B cell (primary cell): ENCODE measurements at places on chromosomes 6 and 20. TPM values are rescaled to one million over a fixed set of nuclear protein-coding genes. Genes with fewer than 3 reads are reported as not detected.
A peak's percentile ranks its signal among the peaks of the same experiment; 100 is the strongest.

DNA sequence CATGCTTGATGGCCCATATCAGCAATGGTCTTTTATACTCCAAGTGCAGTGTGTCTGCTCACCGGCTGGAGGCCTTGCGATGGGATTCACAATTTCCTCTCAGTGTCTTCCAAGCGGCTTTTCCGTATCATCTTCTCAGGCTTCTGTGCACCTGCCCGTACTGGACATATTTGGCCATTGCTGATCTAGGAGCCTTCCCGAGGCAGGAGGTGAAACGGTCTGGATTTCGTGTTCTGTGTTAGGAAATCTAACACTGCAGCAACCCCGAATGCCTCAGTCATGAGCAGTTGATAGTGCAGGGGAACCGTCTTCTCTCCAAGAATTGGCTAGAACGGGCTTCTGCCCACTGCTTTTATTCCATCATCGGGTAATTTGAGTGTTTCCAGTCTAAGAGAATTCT, 60.5 kb downstream of the PPP1R14C start:
- DNase-seq, result no peak

DNA sequence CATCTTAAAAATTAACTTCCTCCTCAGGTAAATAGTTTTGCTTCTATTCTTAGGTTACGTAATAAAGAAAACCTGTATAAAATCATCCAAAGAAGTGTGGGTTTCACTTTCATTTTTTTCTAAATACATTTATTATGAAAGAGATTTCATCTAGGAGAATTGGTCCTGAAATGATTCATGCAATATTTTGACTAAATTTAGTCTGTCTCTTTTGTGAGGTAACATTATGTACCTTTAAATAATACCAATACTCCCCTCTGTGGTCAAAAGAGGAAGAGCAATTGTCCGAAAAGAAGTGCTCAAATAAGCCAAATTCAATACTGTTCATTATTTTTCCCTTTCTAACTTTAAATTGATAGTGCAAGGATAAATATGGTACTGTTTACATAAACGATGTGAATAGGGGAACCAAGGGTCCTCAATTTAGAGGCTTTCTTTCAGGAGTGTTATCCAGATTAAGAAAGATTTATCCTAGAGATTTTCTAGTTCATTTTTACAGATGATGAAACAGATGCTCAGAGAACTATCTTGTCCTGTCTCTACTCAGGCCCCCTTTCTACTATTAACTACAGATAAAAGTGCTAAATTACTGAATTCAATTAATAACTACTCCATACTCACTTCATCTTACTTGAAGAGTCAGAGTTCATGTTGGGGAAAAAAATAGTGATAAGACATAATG, 26.2 kb downstream of the CYP39A1 start:
- peak; percentile 31 for DNase-seq

- DNase-seq, result no peak
These were observed 17.9 kb downstream of the NCR2 start for GRCh38 chr6:41353333-41353732.

- no peak for DNase-seq
These were observed 67.9 kb upstream of the BHLHE23 start for GRCh38 chr20:63074631-63075030.

- no peak for DNase-seq
These were observed 30.4 kb downstream of the KCNB1 start for GRCh38 chr20:49452011-49452482.

DNA sequence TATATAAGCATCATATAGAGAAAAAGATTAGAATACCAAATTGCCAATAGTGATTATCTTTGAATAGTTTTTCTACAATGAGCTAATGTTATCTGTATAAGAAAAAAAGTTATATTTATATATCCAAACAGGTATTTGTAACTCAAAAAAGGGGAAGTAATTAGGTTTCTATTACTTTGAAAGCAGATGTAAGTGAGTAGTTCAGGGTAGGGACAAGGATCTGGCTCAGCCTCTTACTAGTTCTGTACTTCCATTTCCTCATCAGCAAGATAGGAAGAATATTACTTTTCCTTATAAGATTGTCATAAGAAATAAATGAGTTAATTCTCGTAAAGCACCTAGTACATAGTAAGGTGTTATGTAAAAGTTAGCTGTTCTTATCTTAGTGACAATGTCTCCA, 32.2 kb downstream of the AHI1 start:
- DNase-seq, result peak; percentile 49

- DNase-seq, result no peak
These were observed 37.3 kb downstream of the SIM1 start for GRCh38 chr6:100427452-100427851.

GRCh38 chr20:5160882-5161281, 34.1 kb downstream of the CDS2 start:
- no peak for DNase-seq

DNA sequence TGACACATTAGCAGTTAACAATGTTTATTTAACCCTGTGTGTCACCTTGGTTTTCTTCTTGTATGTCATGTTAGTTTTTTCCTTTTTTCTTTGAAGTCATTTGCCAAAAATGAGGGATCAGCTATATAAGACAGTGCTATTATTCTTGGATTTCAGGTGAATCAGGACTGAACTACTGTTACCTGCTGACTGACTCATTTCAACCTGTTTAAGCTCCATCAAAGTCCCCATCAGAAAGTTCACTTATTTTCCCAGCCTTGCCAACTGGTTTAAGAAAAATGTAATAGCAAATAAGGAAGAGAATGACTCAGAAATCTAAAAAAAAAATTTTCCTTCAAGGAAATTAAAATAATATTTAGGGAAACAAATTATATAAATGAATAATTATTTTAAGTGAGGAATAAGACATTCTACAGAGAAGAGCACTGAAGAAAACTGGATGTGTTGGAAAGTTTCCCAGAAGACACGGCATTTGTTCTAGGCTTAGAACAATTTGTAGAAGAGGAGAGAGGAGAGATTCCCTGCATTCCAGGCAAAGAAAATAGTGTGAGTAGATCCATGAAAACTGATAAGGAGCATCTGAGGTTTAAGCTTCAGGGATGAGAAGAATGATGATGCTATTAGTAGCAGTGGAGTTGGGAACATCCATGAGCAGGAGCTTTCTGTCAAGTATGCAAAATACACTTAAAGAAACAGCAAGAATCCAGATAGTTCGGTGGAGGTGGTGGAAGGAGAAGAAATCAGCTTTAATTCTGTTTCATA, 84.9 kb upstream of the SIM1 start:
- DNase-seq, result no peak

The RRAGD gene
- 0.27 and 0.58 TPM in 2 replicates for polyA plus RNA-seq

The PXMP4 gene
- polyA plus RNA-seq, result 2.1 and 5.0 TPM in 2 replicates

The FOXQ1 gene
- polyA plus RNA-seq, result not detected in 2 replicates

The OPRL1 gene
- polyA plus RNA-seq, result 3.1 and 3.5 TPM in 2 replicates

The RAMACL gene
- 0.14 TPM in 1 of 2 replicates, not detected in the other for polyA plus RNA-seq

The BYSL gene
- 5.8 and 6.0 TPM in 2 replicates for polyA plus RNA-seq

The POU3F2 gene
- not detected in 2 replicates for polyA plus RNA-seq

The NT5E gene
- polyA plus RNA-seq, result 9.9 and 11.6 TPM in 2 replicates
